Activated T-helper 1 cell treated with anti-CD3 and anti-CD28 coated beads, Interleukin-12 subunit alpha, Interleukin-12 subunit beta, Interleukin-2, Interleukin-4 antibody, amounts not matched to agents 30 ng/mL and 10 ng/mL and 1 ng/mL, durations not matched to agents 14 hours and 24 hours and 36 hours (primary cell): ENCODE measurements at places on chromosomes 5 and 9.

DNA sequence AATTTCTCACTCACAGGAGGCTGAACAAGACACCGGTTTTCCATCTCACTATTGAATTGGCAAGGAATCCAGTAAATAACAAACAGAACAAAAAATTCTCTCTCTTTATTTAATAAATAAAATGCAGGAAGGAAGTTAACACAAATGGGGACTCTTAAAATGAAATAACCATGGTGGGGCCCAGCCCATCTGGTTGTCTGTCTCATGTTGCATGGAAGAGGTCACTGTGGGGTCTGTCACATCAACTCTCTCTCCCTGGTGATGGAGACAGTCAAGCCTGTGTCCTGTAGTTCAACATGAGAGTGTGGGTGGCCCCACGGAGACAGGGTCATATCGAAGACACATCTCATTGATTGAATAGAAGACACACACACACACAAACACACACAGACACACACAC lies 297.7 kb downstream of the IRX2 start:
- no peak for DNase-seq

DNA sequence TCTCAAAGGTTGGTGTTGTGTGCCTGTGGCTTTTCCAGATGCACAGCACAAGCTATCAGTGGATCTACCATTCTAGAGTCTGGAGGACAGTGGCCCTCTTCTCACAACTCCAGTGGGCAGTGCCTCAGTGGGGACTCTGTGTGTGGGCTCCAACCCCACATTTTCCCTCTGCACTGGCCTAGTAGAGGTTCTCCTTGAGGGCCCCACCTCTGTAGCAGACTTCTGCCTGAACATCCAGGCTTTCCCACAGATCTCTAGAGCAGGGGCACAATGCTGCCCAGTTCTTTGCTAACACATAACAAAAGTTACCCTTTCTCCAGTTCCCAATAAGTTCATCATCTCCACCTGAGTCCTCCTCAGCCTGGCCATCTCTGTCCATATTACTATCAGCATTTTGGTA lies 102.1 kb upstream of the ANKRD55 start:
- no peak for DNase-seq

GRCh38 chr5:39231705-39232525 lies 12.6 kb upstream of the FYB1 start:
- no peak for DNase-seq

DNA sequence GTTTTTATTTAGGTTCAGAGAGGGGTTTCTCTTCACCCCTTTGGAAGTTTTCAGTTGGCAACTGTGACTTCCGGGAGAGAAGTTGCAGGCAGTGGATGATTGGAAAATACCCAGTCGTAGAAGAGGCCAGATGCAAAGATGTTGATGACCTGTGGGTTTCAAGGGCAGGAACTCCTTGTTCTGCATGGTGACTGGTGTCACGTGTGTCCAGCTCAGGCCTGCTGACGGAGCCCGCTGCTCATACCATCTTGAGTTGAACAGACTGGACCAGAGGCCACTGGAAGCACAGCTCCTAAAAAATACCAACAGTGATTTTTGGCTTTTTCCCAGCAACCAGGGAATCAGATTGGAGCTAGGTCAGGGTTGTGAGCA lies 243.9 kb upstream of the KLF4 start:
- no peak for DNase-seq

- no peak for DNase-seq
These were observed 4.3 kb upstream of the SPATA6L start for GRCh38 chr9:4670591-4670990.

- no peak for DNase-seq
These were observed 70.8 kb downstream of the NXNL2 start for GRCh38 chr9:88605512-88606362.

DNA sequence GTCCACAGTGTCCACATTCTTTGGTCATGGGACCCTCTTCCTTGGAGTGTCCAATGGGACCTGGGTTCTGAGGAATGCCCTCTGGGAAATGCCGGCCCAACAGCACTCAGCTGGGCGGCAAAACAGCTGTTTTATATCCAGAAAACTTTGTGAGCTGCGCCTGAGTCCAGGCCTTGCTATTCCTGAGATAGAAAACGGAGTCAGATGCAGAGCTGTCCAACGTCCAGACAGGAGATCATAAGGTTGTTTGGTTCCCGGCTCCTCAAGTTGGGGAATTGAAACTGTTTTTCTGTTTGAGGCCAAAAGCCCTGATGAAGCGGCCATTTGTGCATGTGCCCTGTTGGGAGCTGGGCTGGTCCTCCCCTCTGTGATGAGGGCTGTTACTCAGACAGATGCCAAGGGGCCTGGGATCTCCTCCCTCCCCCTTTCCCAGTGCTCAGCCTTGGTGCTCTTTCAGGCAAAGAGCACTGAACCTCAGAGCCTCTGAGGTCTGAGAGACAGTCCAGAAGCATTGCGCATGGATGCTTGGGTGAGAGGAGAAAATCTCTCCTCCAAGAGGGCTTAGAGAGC lies 66.6 kb upstream of the GARNL3 start:
- DNase-seq, result no peak

- DNase-seq, result no peak
These were observed 30.8 kb downstream of the GLRX start for GRCh38 chr5:95791751-95792150.

DNA sequence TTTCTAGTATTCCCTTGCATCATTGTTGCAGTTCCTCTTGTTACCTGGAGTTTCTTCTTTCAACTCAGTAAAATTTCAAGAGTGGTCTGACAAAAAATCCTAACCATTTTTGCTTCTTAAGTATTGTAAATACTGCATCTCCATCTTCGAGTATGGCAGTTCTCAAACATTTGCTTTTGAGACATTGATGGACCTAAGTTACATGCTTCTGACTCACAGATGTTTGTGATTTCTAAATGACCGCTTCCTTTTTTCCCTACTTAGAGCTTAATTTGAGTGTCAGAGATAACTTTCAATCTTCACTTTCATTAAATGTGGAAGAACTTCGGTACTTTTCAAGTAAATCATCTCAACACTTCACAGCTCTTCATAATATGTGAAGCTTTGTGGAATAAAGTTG lies 4.2 kb downstream of the UHRF2 start:
- no peak for DNase-seq

GRCh38 chr9:133584559-133585476 lies 24.4 kb downstream of the FAM163B start:
- no peak for DNase-seq

DNA sequence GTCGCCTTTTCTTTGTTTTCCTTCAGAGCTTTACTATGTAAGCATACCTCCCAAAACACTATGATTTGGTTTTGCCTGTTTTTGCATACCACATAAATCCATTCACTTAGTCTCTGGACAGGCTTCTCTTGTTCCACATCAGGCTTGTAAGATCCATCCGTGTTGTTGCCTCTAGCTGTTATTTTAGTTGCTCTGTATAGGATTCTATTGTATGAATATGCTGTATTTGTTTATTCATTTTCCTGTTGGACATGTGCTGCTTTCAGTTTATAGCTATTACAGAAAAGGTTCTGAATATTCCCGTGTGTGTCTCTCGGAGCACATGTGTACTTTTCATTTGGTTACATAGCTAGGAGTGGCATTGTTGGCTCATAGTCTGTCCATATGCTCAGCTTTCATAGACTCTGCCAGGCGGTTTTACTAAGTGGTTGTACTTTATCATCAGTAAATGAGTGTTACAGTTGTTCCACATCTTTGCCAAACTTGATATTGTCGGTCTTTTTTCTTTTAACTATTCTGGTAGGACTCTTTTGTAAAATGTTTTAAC lies 41.8 kb downstream of the NUP214 start:
- no peak for DNase-seq

DNA sequence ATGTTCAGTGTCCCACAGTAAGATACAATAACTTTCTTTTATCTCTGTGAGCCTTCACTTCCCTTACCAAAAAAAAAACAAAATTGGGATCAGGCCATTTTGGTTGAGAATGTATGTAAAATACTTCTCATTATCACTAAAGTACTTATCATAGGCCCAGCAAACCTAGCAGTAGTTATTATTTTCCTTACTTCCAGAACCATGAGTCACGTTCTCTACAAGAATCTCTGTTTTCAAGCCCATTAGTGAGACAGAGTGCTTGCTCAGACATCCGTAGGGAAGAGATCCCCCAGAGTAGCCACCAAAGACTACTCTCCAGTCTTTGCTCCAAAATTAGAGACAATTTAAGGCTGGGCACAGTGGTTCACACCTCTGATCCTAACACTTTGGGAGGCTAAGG lies 103.9 kb upstream of the NR5A1 start:
- no peak for DNase-seq

- no peak for DNase-seq
These were observed 127.7 kb downstream of the ZDHHC21 start for GRCh38 chr9:14565352-14566016.

DNA sequence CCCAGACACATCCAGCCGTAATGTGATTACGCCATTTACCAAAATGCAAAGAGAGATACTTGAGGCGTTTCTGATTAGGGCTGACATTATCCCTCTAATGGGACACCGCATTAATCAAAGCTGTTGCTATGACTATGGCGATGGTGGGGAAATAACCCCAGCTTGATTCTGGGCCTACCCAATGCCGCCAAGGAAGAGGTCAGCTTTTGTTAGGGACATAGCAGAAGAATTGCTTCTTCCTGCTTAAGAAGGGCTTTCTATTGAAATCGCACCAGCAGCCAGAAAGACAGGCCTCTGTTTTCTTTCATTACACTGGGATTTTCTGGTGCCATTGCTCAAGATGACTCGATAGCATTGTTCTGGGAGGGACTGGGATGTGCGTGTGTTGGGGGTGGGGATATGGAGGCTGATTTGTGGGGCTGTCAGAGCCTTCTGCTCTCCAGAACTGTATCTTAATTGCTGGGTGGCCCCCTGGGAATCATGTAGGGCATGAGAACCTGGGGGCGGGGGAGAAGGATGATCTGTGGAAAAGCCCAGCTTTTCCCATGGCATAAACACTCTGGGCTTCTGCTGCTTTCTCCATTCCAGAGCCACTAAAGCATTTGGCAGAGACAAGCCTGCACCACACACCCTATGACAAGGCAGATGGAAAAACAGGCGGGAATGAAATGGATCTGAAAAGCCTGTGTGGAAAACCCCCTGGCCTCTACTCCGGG lies 106.5 kb upstream of the RAD23B start:
- DNase-seq, result no peak

GRCh38 chr5:56147659-56148230 lies 85.4 kb downstream of the ANKRD55 start:
- no peak for DNase-seq

DNA sequence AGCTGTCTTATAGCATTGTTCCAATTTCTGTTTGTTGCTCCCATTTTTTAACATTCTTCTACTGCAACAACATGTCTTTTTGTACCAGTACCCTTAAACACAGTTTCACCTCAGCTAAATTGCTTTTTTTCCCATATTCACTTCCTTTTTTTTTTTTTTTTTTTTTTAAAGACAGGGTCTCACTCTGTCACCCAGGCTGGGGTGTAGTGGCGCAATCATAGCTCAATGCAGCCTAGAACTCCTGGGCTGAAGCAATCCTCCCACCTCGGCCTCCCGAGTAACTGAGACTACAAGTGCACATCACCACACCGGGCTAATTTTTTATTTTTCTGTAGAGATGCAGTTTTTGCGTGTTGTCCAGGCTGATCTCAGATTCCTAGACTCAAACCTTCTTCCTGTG lies 161.3 kb downstream of the NIPBL start:
- no peak for DNase-seq

DNA sequence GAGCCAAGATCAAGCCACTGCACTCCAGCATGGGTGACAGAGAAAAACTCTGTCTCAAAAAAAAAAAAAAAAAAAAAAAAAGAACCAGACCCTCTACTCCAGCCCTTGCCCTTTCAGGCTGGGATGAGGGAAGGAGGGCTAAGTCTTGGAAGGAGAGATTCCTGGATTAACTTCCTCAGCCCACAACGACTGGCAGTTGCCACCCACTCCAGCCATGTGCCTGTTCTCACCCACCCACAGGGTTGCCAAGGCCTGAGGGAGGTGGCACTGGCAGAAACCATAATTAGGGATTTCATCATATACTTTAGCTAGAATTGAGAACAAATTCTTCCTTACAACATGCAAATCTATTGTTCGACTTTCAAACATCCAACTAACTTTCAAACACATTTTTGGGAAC lies 87.8 kb upstream of the SLC30A5 start:
- no peak for DNase-seq

- no peak for DNase-seq
These were observed 82.6 kb upstream of the LMX1B start for GRCh38 chr9:126531035-126531571.

GRCh38 chr5:120615967-120616645 lies 152.0 kb downstream of the PRR16 start:
- DNase-seq, result no peak
